A549 (cell line): ENCODE measurements at places on chromosomes 2 and 18.

DNA sequence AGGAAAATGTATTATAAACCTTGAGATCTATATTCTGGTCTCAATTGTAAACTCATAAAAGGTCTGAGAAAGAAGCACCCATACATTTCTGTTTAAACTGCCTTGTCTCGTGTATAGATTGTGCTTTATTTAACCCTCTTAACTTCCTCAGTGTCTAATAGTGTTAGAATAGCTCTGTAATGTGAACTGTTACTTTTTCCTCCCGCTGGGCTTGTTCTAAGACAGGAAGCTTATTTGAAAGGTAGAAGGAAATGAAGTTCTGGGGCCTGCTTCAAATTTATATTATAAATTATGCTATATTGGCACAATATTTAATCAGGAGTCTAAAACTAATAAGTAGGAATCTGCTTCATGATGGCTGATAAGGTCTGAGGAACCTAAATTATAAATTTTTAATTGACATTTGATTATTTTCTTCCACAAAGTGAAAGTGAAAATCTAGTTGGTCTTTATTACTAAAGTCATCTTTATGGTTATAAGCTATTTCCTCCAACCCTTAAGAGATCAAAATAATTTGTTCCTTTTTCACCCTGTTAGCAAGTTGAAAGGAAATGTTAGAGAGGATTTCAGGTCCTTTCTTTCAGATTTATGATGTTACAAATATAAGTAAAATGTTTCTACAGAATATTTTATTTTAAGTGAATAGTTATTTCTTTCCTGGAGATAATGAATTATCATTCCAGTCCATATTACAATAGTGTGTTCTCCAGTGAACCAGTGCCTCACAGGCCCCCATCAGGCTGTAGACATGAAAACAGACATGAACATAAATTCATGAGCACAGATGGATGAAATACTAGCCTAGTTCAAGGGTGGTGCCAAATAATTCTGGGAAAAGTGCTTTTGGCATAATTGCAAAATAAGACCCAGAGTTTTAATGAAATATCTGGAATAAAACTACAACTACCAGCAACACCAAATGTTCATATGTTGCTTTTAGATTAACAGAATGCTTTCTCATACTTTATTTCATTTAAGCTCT, 7.9 kb downstream of the MFSD6 start:
- no peak for DNase-seq

- no peak for DNase-seq
These were observed 228.4 kb downstream of the CMPK2 start for GRCh38 chr2:6637330-6637729.

- no peak for DNase-seq
These were observed 15.8 kb upstream of the CYP1B1 start for GRCh38 chr2:38091760-38092159.

- DNase-seq: no peak
These were observed 135.0 kb upstream of the ACKR3 start for GRCh38 chr2:236434593-236434992.

GRCh38 chr2:86433137-86433536, 8.0 kb upstream of the KDM3A start:
- DNase-seq: no peak

GRCh38 chr2:122519366-122519765, 763.9 kb downstream of the TSN start:
- peak; percentile 33 for DNase-seq

- DNase-seq: peak; percentile 41
These were observed 1480.0 kb downstream of the LRP1B start for GRCh38 chr2:140650825-140651224.

GRCh38 chr2:71235930-71236587, 9.2 kb upstream of the PAIP2B start:
- no peak for DNase-seq

DNA sequence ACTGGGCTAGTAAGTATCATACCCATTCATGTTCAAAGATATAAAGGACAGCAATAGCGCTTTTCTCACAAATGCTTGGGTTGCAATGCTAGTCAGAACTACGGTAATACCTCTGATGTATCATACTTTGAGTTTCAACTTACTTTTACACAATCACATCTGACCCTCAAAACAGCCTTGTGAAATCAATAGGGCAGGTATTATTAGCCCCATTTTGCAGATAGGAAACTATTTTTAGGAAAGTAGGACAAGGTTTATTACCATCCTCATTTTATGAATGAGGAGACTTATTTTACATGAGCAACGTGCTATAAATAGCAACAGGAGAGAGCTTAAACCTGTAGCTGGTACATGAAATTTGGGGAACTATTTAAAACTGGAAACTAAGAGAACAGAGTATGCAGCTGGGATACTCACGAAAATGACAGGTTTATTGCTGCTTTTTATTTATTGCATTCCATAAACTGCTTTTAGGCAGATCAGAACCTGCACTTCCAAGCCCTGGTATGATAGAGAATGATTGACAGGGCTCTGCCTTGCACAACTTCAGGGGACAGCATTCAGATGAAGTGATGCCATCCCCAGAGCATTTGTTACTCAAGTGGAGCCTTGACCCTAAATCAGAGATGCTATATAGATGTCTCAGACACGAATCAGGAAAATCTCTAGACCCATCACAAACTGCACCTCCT, 42.4 kb upstream of the PPM1B start:
- peak; percentile 46 for DNase-seq

GRCh38 chr2:234278556-234279255, 218.2 kb downstream of the ARL4C start:
- DNase-seq: no peak

DNA sequence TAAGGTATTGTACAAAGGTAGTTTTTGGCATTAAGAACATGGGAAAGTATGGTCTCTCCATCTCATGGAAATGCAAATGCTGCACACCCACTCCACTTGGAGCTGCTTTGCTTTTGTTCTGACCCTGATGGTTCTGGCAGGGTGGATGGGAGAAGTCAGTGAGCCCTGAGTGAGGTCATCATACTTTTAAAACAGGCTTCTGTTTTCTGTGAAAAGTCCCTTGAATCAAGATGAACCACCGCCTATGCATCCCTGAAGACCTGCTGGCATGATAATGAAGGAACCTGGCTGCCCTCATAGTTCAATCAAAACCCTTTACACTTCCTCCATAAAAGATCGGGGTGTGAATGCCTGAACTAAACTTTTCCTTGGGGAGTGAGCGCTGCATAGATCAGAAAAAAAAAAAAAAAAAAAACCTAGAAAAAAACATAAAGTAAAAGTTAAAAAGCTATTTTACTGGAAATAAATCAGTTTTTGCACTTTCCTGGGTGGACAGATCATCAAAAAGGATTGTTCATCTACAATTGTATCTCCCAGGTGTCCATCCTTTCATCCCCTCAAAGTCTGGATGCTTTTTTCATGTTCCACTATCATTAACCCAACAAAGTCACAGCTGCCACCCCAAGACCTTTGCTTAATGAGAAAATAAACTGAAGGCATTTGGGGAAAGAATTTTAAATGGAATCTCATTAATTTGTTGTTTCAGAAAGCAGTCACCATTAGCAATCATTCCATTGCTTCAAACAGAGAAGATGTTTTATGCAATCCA, 728.1 kb upstream of the DDX18 start:
- DNase-seq: no peak

DNA sequence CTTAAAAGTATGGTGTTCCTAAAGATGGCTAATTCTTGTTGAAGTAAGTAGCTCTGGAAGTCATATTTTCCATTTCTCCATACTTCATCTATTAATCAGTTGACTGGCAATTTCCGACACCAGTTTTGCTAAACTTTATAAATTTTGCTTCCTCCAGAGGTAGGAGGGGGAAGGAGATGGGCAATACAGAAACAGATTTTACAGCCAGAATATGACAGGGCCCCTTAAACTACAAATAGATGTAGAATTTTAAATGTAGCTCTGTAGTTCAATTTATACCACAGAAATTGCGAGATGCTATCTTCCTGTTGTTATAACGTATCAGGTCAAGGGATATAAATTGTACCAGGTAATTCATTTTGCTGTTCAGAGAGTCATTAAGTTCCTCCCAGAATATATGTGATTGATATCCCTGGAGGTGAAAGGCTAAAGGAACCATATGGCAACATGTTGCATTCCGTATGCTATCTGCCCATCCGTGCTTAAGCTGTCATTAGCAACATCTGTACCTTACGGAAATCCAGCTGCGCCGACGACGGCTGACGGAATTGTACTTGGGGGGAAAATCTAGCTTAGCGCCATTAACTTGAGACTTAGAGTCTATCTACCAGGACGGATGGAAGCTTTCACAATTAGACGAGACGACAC, 8.4 kb upstream of the NR4A2 start:
- DNase-seq: peak; percentile 66

DNA sequence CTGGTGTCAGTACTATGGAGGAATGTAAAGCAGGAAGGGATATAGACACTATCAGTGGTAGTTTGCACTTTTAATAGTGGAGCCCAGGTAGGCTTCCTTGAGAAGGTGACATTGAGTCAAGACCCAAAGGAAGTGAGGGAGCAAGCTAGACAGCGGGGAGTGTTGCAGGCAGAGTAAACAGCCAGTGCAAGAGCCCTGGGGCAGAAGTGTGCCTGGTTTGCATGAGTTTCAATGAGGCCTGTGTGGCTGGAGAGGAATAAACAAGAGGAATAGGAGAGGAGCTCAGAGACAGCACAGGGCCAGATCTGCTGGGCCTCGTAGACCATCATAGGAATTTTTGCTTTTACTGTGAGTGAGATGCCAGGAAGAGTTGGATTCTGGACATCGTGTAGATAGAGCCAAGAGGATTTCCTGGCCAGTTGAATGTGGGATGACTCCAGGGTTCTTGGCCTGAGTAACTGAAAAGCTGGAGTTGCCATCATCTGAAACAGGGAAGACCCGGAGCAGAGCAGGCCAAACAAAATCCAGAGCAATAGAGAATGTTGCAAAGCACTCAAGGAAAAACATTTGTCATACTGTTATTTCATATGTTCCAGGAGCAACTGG, 102.5 kb downstream of the SP3 start:
- no peak for DNase-seq

DNA sequence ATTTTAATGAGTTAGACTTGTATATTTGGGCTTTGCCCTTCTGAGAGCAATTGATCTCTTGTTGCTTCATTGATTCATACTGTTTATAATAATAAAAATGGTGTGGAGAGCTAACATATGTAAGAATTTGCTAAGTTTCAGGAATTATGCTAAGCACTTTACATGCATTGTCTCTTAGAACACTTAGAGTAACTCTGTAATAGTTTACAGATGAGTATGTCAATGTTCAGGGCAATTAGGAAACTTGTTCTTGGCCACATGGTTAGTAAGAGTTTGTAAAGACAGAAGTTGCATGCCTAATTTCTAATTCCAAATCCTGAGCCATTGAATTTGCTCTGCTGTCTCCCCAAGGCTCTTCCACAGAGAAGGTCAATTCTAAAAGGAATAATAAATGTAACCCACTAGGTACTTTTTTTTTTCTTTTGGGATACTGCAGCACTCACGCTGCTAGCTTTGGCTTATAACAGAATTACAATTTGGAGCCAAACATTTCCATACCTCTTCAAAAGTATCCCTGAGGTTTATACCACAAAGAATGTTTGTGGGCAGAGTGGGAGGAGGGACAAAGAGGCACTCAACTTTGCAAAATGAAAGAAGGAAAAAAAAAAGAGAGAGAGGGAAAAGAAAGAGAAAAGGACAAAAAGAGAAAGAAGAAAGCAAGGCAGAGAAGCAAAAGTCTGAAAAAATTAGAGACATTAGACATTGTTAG, 232.4 kb downstream of the CALCRL start:
- no peak for DNase-seq

GRCh38 chr2:64675860-64676259, 22.1 kb upstream of the SERTAD2 start:
- peak; percentile 29 for DNase-seq

GRCh38 chr18:45046228-45046627, 365.5 kb downstream of the SETBP1 start:
- no peak for DNase-seq

- DNase-seq: no peak
These were observed 20.8 kb downstream of the DIPK1C start for GRCh38 chr18:74436158-74436769.

DNA sequence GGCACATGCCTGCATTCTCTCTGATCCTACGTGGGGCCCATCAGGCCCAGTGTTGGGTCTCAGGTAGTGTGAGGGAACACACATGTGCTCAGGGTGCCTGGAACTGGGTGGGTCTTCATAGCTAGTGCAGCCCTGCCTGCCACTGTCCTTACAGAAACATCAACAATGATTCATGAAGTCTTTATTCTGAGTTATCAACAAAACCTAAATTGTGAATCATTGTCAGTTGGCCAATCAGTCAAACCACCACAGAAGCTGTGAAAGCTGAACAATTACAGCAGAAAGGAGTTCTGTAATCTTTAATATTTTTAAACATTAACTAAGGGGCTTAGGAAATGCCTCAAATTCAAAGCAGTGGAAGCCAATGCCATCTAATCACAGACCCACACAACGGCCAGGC, 82.8 kb upstream of the ZNF521 start:
- DNase-seq: no peak

- DNase-seq: no peak
These were observed 294.0 kb upstream of the ETAA1 start for GRCh38 chr2:67103157-67103556.

DNA sequence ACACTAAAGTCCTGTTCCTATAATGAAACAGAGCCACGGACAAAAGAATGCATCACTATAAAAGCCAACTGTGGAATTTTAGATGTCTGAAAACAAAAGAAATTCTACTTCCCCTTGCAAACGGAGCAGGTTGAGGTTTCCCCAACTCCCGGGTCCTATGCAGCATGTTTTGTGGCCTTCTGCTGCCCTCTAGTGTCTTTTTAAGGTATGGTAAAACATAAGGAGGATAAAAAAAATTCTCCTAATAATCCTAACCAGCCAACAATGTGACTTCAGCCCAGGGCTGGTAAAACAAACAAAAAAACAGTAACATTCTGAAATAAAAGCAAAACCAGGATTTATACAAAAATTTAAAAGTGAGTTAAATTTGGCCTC, 539.5 kb downstream of the NRXN1 start:
- peak; percentile 64 for DNase-seq

DNA sequence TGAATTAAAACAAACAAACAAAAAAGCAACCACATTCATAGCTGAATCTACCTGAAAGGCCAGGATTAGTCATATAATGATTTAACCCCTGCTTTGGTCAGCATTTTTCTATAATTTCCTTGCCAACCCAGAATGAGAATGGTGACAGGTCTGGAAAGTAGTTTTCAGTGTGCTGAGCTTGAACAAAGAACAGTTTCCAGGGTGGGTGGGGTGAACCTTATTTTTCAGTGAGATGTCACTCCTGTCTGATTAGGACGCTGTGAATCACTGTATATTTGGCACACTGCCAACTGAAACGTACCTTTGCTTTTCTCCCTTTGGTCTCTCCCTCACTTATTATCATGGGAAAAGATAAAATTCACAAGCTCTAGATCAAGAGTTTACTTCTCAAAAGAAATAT, 35.0 kb upstream of the DSC1 start:
- no peak for DNase-seq
